ENCODE measurements at places on chromosomes 7 and 10.
A peak's percentile ranks its signal among the peaks of the same experiment; 100 is the strongest.

- no peak for DNase-seq
These were observed 12.6 kb upstream of the NPFFR1 start for GRCh38 chr10:70296406-70296899.

GRCh38 chr7:105759670-105760550 is 116.5 kb downstream of the ATXN7L1 start:
- DNase-seq = peak; percentile 14

- DNase-seq = peak; percentile 100
These were observed at the start of gene H2AZ2 for GRCh38 chr7:44847920-44848634. H2AZ2 (minus strand) TSS chr7:44848087; CDS start chr7:44847971, 116 bp downstream.

DNA sequence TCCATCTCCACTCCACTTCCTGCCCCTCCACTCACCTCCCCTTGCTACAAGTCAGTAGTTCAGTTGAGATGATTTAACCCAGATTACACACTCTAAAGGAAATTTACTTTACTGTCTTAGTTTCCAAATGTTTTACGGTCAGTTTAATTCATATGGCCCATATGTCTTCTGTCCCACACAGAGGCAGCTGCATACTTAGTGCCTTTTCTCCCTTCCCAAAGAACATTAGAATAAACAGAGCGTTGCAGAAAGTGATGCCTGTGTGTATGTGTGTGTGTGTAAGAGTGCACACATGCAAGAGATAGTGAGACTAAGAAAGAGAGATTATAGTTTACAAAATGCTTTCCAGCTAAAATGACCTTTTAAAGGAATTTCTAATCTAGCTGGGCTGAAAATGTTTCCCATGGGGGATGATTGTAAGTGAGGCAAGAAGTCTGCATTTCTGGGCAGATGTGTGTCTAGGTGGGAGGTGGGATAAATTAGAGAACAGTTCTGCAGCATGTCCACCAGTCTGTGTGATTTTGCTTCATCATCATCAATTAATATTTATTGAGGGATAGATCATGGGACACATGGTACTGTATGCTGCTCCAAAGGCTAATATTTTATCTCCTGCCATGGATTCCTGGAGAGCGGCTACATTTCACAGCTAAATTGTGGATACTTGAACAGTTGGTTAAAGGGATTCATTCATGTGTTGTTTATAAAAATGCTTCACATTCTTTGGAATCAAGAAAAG is 81.5 kb downstream of the NXPH1 start:
- no peak for DNase-seq

- DNase-seq = peak; percentile 48
These were observed 1012.5 kb downstream of the NRG3 start for GRCh38 chr10:82887488-82887887.

DNA sequence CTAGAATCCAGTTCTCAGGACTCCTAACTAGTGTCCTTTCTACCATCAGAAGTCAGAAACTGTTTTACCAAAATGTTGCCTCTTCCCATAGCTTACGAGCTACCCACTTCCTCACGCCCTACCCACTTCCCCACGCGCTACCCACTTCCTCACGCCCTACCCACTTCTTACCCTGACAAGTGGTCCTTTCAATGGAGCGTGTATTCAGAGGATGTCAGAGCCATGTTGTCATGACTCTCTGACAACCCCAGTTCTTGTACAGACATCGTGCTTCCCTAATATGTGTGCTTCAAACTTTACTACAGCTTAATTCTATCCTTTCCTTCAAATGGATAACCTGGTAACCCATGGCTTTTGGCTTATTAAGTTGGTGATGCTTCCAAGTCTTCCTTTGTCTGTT is 84.8 kb upstream of the PHF14 start:
- DNase-seq = no peak

DNA sequence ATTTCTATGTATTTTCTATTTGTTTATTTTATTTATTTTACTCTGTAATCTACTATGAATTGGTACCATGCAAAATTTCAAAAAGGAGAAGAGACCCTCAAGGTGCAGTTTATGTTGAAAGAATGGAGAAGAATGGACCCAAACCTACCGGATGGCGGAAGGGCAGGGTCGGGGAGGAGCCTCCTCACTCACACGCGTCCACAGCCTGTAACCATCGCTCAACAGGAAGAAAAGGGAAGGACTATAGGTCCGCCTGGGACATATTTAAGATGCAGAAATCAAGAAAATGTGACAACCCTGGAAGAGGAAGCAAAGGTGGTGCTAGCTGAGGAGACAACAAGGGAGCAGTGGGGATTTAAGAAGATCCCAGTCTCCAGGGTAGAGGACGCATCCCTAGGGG is 158.4 kb downstream of the COBL start:
- no peak for DNase-seq

DNA sequence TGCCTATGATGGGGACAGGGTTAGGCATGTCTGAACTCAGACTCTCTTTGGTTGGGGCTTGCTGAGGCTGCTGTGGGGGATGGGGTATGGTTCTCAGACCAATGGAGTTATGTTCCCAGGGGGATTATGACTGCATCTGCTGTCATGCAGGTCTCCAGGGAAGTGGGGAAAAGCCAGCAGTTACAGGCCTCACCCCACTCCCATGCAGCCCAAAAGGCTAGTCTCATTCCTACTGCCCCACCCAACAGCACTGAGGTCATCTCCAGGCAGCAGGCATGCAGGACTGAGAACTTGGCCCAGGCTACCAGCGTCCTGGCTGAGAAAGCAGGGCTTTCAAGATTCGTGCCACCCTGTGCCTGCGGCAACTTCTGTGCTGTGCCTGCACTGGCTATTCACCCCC is 373.3 kb downstream of the HTR7 start:
- no peak for DNase-seq

GRCh38 chr7:137221467-137221866 is 122.1 kb downstream of the PTN start:
- no peak for DNase-seq

GRCh38 chr10:5965266-5965665 is 12.1 kb downstream of the IL15RA start:
- no peak for DNase-seq

GRCh38 chr10:11642566-11642965 is 31.1 kb upstream of the USP6NL start:
- DNase-seq = no peak

GRCh38 chr10:14431868-14432267 is 101.1 kb upstream of the FRMD4A start:
- no peak for DNase-seq

GRCh38 chr7:78523930-78524329 is 725.4 kb downstream of the PHTF2 start:
- no peak for DNase-seq

- no peak for DNase-seq
These were observed 571.8 kb downstream of the CCSER2 start for GRCh38 chr10:84900141-84900540.

- DNase-seq = no peak
These were observed 72.7 kb downstream of the PTPRZ1 start for GRCh38 chr7:121945480-121946236.

- no peak for DNase-seq
These were observed 8.9 kb upstream of the CDK1 start for GRCh38 chr10:60769406-60769805.

DNA sequence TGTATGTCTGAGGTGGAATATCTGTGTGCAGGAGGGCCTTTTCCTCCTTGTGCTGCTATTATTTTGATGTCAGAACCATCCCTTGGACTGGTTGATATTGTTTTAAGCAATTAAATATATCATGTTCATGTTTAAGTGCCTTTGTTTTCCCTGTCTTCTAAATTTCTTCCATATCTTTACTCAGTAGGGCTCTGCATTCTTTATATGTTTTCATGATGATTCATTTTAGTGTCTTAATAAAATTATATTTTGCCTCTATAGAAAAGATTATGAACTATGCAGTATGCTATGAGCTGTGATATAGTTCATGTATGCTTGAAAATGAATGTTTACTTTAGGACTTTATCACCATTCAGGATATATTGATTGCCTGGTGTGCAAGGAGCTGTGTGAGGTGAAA is 34.8 kb downstream of the AHR start:
- DNase-seq = no peak
